Mesothelial cell of epicardium (in vitro differentiated cells): ENCODE measurements at places on chromosomes 7 and 10.

DNA sequence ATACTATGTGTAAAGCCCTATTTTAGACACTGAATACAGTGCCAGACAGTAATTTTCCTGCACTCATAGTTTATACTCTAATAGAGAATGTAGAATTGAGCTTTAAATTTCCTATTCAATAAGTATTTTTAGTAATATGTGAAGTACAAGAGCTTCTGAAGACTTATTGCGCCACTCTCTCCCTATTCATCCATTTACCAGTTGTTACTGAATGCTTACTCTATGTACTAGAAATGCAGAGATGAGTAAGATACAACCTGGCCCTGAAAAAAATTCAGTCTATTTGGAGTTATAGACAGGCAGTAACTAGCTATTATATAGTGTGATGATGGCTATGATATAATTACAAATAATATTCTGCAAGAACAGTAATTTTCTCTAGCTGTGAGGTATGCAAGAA, 98.8 kb downstream of the ADK start:
- DNase-seq: no peak

DNA sequence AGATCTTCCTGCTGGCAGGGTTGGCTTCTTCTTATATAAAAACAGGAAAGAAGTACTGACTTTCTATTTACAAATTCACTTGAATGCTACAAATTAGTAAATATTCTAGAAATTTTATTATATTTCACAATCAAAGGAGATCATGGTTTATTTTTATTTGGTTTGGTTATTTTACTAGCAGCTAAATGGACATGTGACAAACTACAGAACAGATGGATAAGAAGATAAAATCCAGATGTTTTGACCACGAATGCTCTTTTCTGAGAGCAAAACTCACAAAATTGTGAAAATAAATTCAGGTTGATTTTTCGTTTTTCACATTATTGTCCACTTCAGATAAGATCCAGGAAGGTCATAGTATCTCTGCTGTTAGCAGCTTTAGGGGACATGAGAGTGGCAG, 55.4 kb downstream of the CACNA2D1 start:
- no peak for DNase-seq

- peak; percentile 32 for DNase-seq
These were observed 13.0 kb upstream of the STK31 start for GRCh38 chr7:23696916-23697441.

DNA sequence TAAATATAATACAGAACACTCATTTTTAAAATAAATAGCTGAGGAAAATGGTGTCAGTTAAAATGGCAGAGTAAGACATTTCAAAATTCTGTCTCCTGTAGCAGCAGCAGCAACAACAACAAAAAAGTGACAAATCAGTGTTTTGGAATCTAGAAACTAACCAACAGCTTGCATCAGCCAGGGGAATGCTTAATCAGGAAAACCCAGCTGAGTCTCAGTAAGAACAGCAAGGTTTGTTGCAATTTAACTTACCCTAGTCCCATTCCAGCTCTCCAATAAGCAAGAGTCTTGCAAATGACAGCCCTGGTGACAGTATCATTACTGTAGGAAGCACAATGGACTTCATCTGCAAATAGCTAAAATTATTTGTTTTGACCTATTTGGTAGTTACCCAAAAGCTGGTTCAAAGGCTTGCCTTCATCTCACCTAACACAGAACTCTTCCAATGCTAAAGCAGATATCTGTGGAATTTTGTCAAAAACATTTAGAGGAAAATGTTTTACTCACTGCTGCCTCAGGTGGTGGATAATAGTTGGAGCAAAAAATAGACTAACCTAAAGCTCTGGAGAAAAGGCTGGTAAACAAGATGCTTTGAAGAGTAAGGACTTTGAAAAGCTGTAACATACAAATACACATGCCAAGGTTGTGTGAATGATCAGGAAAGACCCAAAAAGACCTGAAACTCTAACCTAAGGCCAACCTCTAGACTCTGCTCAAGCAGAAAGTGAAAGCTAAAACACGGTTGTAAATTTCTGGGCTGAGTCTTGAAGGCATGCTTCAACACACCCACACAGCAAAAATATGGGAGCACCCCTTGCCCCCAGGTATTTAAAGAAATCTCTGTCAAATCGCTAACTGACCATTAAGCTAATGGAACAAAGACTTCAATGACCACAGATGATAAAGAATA, 9.9 kb upstream of the ARHGAP22 start:
- DNase-seq: no peak

DNA sequence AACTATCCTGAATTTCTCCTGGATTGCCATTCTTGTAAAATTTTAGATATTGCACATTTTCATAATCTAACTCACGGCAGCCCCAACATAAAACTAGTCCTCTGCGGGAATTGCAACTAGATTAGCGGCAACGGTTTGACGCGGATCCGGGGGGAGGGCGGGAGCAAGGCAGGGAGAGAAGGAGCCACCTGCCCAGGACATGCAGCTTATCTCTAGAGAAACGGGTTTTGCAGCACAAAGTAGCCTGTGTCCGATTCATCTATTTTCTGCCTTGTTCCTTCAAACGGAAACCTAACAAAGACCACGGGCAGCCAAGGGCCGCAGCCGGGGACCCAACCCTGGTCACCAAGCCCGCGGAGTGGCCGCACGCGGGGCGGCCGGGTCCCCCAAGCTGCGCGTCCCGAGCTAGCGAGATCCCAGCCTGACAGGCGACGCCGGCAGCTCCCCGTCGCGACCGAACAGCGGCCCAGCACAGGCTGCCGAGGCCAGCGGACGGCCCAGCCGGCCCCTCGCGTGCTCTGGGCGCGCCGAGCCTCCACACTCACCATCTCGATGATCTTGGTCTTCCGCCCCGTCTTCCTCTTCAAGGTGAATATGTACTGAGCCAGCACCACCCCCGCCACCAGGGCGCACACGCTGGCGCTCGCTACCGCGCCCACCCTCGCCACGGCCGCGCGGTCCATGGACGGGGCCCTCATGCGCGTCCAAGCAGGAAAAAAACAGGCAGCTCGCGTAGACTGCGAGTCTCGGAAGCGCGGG, at the start of gene NT5C3A:
NT5C3A (minus strand) TSS at position 754 of the 759 bp plus-strand sequence; CDS start at position 683, 71 bp downstream.
- peak; percentile 72 for DNase-seq

DNA sequence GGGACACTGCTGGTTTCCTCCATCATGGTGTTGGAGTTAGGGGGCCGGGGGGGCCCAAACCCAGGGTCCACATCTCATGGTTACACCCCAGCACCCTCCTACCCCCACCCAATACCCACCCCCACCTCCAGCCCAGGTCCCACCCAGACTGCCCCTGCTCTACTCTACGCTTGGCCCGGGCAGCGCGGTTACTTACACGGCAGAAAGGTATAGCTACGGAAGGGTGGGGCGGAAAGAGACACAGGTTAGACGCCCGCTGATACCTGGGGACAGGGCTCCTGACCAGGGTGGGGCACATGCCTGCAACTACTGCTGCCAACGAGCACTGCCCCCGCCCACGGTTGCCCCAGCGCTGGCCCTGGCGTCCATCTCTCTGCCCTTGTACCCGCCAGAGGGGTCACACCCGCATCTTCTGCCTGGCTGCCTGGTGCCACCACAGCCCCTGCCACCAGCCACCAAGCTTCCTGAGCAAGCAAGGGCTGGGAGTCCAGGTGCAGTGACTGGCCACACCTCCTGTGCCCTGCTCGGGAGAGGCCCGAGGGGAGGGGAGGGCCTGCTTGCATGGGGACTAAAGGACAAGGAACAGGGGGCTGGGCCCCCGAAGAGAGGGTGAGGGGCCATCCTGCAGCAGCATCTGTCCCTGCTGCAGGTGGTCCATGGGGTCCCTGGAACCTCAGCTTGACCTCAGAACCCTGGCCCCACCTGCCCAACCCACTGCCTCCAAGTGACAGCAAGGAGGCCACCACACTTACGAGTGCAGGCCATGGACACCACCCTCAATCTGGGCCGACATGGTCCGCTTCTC, 16.1 kb downstream of the IMPDH1 start:
- DNase-seq: no peak

DNA sequence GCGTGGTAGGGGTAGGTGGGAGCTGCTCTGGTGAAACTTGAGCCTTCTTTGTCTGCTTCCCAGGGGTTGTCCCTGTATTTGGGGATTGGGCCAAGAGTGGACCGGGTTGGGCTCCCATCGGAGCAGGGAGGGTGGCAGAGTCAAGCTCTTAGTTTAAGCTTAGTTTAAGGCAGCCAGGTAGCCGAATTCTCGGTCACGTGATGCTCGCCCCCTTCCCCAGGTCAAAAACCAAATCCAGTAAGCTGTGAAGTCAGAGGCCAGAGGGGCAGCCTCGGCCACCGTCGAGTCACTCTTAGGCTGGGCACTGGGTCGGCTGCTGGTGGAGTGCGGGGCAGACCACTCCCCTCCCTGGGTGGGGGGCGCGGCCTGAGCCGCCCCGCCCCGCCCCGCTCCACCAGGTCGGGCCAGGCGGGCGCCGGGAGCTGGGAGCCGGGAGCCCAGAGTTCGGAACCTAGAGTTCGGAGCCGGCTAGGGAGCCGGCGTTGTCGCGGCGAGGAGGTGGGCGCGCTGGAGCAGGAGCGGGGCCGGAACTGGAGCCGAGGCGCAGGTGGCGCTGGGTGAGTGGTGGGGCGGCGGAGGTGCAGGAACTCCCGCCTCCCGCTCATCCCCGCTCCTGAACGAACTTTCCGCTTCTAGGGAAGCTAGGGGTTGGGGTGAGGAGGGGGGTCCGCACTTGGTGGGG, 2.8 kb upstream of the LZTS2 start:
- no peak for DNase-seq
